ENCODE measurements at places on chromosomes 4 and X.

- DNase-seq: no peak
Observed at GRCh38 chrX:81378560-81378959, 176.7 kb downstream of the SH3BGRL start.

DNA sequence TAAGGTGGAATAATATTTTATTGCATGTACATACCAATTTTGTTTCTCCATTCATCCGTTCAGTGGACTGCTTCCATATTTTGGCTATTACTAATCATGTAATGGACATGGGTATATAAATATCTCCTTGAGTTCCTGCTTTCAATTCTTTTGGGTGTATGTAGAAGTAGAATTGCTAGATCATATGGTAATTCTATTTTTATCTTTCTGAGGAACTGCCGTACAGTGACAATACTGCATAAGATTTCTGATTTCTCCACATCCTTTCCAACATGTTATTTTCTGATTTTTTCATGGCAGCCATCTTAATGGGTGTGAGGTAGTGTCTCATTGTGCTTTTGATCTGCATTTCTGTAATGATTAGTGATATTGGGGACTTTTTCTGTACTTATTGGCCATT lies 19.2 kb downstream of the ALPK1 start:
- no peak for DNase-seq

DNA sequence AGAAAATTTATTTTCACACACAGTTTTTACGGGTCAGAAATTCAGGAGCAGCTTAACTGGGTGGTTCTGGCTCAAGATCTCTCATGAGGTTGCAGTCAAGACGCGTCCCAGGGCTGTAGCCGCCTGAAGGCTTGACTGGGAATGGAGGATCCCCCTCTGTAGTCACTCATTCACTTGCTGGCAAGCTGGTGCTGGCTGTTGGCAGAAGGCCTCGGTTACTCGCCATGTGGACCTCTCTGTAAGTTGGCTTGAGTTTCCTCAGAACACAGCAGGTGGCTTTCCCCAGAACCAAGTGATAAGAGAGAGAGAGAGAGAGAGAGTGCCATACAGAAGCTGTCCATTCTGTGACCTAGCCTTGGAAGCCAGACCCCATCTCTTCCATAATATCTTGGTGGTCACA lies 132.8 kb downstream of the DCLK2 start:
- DNase-seq: no peak

GRCh38 chr4:154422152-154422551 lies 69.4 kb downstream of the DCHS2 start:
- no peak for DNase-seq

- DNase-seq: no peak
Observed at GRCh38 chr4:54525602-54526001, 132.2 kb upstream of the KIT start.

DNA sequence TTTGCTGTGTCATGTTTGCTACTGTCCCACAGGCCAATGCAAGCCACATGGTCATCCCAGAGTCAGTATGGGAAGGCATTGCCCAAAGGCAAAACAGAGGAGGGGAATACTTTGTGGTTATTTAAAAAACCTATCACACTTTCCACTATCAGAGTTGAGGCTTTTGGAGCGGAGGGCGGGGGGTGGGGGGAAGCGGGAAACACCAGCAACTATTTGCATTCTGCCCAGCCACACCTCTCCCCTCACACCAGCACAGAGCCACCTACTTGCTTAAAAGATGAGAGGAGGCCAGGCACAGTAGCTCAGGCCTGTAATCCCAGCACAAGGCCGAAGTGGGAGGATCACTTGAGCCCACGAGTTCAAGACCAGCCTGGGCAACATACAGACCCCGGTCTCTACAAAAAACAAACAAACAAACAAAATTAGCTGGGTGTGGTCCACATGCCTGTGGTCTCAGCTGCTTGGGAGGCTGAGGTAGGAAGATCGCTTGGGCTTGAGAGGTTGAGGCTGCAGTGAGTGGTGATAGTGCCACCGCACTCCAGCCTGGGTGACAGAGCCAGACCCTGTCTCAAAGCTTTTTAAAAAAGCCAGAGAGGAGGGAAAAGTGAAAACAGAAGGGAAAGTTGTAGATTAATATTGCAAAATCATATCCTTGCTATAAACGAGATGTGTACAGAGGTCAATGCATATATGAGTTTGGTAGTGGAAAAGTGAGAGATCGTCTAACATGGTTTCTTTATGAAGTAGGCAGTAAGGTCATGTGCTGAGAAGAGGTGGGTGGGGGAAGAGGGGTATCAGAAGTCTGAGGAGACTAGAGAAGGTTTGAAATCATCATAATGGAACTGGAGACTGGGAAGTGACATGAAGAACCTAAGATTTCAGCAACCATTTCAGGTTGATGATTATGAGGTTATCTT lies 1.9 kb upstream of the CHST7 start:
- DNase-seq: no peak

- no peak for DNase-seq
Observed at GRCh38 chrX:15310117-15310516, 5.3 kb downstream of the ASB11 start.

- DNase-seq: no peak
Observed at GRCh38 chrX:28391528-28391927, 195.7 kb upstream of the IL1RAPL1 start.

GRCh38 chr4:32112891-32113290 lies 1392.7 kb downstream of the PCDH7 start:
- no peak for DNase-seq

- no peak for DNase-seq
Observed at GRCh38 chrX:115602729-115603389, 41.9 kb downstream of the PLS3 start.

DNA sequence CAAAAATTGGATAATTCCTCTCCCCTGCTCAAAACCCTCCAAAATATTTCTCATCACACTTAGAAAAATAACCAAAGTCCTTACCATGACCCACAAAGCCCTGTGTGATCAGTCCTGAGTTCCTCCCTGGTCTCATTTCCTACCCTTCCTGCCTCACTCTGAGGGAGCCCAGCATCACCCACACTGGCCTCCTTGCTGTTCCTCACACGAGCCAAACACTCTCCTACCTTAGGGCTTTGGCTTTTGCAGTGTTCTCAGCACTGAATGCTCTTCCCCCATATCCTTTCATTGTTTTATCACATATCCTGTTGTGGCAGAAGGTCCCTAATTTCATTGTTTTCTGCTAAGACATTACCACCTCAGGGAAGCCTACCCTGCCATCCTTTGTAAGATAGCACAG lies 12.2 kb downstream of the MGAT4D start:
- DNase-seq: no peak

- no peak for DNase-seq
Observed at GRCh38 chr4:17958181-17958580, 63.4 kb downstream of the LCORL start.

GRCh38 chrX:12898073-12898472 lies 8.3 kb upstream of the TLR8 start:
- no peak for DNase-seq

DNA sequence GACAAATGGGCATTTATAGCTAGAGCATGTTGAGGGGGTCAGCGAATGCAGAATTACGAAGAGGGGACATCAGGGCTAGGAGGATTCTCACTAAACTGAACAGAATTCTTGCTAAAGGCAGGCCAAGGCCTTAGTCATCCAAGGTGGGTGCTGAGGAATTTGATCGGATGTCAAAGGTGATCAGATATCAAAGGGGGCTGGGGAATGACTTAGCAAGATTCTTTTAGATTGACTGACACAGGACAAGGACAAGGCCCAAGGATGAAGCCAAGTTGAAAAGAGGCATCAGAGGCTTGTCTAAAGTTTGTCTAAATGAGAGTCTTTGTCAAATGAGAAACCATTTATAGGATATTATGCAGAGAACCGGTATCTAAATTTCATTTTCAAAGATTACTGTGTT lies 9.7 kb downstream of the TMEM184C start:
- no peak for DNase-seq

DNA sequence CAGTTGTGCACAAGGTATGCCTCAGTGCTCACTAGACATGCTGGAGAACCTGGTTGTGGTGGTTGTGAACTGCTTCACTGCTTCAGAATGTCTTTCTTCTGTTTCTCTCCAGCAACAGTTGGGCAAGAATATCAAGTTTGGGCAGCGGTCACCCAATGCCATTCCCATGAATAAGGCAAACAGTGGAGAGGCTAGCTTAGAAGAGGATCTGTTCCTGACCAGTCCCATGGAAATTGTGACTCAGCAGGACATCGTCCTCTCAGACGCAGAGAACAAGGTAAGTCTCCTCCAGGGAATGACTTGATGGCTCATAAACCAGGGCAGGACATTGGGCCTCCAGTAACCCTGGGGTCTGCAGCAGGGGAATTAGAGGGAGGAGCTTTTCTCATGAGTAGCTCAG lies 79.9 kb downstream of the AASDH start:
- DNase-seq: no peak

DNA sequence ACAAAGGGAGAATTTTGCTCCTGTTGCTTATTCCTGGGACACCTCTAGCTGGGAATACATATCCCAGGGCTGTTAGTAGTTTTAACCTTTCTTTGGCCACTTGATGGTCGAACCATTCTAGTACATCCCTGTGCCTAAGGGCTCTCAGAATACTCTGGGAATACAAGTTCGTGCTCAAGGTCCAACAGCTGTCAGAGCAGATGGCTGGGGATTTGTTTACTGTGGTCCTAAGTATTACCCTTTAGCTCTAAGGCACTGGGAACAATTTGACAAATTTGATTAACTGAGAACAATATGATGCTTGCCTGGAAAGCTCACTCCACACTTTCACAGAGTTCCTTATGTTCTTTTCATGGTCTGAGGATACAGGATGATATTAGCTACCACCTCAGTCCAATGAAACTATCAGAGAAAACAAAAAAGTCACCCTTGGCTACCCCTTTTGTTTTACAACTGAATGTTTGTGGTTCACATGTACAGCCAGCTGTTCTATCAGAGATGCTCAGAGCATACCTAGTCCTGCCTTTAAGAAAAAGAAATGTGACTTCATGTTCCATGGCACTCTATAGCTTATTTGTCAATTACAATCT lies 47.4 kb upstream of the PHOX2B start:
- no peak for DNase-seq

- no peak for DNase-seq
Observed at GRCh38 chrX:138492371-138492770, 219.1 kb downstream of the FGF13 start.

DNA sequence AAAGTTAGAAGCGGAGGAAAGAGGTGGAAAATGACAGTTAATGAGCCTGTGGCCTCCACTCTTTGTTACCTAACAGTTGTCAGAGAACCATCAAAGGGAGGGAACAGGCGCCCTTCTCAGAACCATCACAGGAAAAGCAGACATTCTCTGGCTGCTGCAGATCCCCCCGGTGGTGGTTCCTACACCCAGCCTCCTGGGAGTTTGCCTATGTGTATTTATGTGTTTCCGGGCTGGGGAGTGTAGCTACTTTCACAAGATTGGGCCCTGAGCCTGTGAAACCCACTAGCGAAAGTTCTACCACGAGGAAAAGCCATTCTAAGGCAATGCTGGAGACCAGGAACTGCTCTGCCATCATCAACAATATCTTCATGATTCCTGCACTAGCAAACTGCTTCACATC lies 52.7 kb upstream of the BCOR start:
- no peak for DNase-seq

DNA sequence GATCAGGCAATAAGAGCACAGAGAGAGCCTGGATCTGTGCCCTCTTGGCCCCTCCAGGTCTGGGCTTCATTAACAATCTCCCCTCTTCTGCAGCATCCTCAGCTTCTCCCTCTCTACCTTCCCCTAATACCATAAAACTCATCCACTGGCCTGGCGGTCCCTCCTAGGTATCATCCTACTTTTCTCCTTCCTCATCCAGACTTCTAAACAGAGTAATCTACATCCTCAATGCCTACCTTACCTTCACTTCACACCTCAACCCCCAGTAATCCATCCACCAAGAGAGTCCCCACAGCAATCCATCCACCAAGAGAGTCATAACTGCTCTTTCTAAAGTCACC lies 17.0 kb downstream of the FGFBP1 start:
- no peak for DNase-seq

DNA sequence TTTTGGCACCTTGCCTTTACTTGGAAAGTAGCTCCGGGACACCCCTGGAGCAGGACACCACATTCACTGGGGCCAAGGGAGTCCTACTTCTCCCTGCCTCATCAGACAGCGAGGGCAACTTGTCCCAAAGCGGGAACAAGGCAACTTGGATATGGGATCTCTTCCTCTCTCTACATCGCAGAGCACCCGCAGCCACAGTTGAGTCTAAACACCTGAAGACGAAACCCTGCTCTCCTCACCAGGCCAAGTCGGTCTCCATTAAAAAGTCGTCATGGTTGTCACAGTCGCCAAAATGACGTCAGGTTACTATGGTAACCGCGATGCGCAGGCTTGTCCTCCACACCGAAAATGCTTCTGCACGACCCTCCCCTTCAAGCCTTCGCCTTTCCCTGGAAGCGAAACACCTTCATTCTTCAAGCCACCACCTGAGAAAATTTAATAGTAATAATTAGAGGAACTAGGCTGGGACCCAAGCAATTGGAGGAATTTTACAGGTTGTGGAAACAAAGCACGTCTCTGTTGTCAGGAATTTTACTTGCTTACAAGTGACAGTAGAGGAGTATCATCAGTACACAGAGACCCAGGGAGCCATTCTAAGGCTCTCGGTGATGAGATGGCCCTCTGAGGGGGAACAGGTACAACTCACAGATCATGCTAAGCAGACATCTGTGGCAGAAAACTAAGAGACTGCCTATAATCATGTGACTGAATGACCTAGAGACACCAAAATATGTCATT lies 30.5 kb upstream of the TCEAL4 start:
- DNase-seq: peak; percentile 39

- no peak for DNase-seq
Observed at GRCh38 chr4:77501240-77501639, 104.4 kb upstream of the CXCL13 start.

GRCh38 chrX:132206259-132206658 lies 13.0 kb downstream of the RAP2C start:
- DNase-seq: no peak

- DNase-seq: peak; percentile 10
Observed at GRCh38 chrX:132216806-132217202, 2.4 kb downstream of the RAP2C start.

GRCh38 chr4:114780205-114780604 lies 181.6 kb downstream of the UGT8 start:
- no peak for DNase-seq

DNA sequence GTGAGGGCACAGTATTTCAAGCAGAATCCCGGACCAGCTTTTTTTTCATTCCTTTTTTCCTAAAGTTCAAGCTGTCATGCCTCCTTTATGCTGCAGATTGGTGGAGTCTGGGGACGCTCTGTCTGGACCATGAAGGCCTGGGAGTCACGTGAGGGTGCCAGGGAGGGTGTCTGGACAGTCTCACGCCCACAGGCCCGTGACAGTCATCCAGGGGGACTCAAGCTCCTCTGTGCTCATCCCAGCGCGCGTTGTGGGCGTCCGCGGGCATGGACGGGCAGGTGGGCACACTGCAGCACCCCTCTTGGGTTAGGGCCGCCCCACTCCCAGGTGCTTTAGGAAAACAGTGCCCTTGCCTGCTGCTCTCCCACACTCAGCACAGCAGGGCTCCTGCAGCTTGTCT lies 4.8 kb downstream of the CPZ start:
- no peak for DNase-seq

DNA sequence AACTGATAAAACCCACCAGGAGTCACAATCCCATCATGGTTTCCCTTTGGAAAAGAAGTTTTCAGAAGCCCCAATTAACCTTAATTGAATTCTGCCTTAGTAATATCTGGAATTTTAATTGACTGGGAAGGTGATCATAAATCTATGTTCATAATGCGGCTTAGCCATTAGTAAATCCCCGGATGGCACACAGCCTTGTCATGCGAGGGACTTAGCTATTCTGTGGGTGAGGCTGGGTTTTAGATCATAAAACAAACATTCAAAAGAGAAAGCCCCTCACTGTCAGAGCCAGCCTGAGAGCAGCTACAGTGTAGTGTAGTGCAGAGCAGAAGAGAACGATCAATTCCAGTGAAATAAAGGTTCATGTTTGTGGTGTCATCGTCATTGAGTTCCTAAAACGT lies 124.0 kb upstream of the NOCT start:
- DNase-seq: no peak
